ENCODE measurements at places on chromosomes 2 and 18.

DNA sequence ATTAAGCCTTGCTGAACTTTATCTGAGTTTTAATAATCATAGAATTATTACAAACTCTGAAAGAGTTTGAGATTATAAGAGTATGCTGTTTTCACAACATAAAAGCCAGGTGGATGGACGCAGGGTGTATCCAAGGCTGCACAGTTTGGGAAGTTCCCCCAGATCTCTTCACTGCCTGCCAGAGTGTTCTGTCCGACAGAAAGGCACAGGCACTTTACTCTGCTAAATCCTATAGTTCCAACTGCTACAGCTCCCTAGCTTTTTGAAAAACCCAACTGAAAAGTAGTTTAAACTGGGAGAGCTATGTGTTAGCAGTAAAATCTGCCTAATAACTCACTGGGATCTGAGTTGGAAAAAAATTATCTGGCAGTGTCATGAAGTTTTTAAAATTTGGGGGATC, 38.0 kb downstream of the MFSD6 start:
- DNase-seq: no peak

DNA sequence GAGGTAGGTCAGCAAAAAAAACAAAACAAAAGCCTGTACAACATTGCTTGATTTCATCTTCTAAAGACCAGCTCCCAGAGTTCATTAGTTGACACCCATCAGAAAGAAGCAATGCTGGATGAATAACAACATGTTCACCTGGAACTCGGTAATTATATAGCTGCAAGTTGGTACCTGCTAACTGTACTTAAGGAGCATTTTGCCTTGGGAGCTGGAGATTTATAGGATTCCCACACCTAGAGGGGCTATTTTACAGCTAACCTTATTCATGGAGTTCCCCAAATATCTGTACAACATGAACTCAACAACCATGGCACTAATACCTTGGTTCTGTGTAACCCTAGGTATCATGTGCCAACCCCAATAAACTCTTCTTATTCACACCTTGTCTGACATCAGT, 281.1 kb upstream of the NCKAP5 start:
- DNase-seq: no peak

DNA sequence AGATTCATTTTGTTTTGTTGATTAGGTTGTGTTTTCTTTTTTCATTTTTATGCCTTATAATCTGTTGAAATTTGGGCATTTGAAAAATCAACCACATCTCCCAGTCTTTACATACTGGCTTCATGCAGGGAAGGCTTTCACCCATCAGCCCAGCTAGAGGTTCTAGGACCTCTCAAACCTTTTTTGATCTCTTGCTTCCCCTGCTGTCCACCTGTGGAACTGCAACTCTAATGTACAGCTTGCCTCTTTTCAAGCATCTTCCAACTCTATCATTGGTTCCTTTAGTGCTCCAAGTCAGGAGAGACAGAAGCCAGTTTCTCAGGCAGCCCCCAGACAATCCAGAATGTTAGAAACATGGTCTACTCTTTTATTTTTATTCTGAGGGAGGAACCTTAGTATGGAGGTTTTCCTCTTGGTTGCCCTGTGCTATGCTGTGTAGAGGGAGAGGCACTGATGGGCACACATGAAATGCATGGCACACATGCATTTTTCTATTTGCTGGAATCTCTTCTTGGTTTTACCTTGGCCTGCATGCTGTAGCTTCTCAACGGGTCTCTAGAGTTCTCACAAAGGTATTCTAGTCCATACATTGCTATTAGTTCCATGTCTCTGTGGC, 107.2 kb upstream of the L3MBTL4 start:
- no peak for DNase-seq

GRCh38 chr2:3625186-3625585, 30.3 kb downstream of the COLEC11 start:
- no peak for DNase-seq

DNA sequence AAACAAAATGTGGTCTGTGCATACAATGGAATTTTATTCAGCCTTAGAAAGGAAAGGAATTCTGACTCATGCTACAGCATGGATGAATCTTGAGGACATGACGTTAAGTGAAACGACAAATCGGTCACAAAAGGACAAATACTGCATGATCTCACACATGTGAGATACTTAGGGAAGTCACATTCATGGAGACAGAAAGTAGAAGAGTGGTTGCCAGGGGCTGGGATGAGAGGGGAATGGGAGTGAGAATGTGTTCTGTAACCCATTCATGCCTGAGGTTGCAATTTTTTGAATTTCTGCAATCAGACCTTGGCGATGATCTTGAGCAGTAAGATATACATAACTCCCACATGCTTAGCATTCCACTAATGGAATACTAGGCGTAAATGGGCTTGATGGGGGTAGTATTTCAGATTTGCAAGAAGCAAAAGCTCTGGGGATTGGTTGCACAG, 22.0 kb downstream of the FHL2 start:
- DNase-seq: no peak

- no peak for DNase-seq
Measured at GRCh38 chr2:45497355-45497754, 113.7 kb downstream of the SRBD1 start.

- DNase-seq: no peak
Measured at GRCh38 chr18:13371689-13372418, 153.3 kb downstream of the LDLRAD4 start.

GRCh38 chr2:14517731-14518130, 114.8 kb upstream of the LRATD1 start:
- DNase-seq: no peak

DNA sequence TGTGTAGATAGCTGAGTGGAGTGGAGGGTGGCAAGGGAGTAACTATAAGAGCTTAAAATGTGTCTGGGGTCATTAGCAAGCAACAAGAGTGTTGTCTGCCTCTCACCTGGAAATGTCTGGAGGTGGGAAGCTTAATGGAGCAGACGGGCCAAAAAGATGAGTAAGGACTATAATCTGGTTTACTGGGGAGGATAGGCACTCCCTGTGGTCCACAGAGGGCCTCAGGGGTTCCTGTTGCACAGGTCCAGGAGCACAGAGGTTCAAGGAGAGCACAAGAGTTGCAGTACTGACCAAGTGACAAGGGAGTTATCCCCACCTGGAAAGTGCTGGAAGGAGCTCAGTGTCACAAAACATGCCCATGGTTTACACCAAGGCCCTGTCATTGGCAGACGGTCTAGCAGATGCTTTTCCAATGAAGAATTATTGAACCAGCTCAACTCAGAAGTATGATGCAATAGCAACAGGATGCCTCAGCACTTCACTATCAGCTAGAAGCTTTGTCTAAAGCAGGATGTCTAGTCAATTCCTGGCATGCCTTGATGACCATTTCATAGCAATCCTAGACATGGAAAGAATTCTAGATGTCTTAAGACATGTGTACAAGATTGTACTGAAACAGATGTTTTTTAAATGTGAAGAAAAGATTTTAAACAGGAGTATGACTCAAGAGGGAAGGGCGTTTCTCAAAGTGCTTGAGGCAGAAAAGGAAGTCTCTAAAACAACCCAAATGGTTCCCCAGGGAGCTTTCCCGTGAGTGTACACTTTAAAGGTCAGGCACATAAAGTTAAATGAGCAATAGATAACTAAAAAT, 62.9 kb upstream of the SERPINE2 start:
- DNase-seq: no peak

DNA sequence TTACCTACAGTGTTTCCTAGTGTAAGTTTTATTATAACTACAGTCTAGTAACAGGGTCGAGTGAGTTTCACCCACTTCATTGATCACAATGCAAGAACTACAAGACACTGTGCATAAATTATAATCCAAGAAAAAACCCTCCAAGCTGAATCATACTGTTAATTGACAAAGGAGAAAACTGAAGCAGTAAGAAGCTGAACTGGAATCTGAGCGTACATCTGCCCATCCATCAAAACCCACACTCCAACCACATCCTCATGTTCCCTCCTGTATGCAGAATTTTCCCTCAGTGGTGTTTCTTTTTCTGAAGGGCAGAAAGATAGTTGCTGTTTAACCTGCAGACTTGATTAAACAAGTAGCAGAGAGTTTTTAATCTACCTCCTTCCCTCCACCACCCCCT, 49.5 kb upstream of the KIDINS220 start:
- no peak for DNase-seq

DNA sequence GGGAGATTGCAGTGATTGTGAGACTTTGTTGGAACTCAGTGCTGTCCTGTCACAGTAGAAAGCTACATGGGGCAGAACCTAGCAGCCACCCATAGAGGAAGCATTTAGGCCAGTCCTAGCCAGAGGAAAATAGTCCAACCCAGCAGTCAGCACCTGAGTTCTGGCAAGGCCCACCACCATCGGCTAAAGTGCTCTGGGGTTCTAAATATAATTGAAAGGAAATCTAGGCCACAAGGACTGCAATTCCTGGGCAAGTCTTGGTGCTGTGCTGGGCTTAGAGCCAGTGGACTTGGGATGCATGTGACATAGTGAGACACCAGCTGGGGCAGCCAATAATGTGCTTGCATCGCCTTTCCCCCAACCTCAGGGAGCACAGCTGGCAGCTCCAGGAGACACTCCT, 28.9 kb upstream of the ACTR2 start:
- no peak for DNase-seq

DNA sequence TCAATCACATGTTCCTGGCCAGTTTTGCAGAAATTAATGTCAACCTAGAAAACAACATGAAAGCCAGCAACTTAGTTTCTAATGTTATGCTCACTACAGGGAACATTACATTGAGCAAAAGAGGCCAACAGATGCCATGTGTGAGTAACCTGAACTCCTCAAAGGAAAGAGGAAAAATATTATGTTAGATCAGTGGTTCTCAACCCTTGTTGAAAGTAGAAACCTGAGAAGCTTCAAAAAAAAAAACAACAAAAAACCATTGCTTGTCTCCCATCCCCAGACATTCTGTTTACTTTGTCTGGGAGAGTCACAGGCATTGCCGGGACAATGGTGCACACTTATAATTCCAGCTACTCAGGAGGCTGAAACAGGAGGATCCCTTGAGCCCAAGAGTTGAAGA, 57.7 kb downstream of the METTL4 start:
- no peak for DNase-seq

GRCh38 chr2:95276244-95276887, 2.1 kb downstream of the PROM2 start:
- DNase-seq: no peak

GRCh38 chr2:162002623-162003235, 71.3 kb downstream of the DPP4 start:
- no peak for DNase-seq

DNA sequence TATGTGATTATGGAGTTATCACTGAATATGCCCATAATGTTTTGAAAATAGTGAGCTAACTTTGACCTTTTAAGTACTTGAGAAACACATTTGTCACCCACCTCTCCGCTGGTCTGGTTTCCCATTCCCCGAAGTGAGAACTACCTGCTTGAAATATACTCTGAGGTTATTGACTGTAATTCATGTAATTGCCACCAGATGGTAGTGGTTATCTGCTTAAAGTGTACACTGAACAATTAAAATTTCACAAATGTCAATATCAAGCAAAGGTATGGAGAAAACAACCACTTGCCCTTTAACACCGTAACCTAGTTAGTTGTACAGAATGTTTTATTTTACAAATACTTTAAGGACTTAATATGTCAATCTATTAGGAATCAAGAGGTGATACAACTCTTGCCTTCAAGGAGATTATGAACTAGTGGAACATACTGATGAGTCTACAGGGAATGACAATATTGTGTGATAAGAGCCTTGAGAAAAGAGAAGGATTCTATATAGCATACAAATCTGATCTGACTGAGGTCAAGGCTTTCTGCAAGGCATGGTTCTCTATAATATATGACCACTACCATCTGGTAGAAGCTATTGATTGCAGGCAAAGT, 316.8 kb upstream of the KCNH7 start:
- peak; percentile 52 for DNase-seq

DNA sequence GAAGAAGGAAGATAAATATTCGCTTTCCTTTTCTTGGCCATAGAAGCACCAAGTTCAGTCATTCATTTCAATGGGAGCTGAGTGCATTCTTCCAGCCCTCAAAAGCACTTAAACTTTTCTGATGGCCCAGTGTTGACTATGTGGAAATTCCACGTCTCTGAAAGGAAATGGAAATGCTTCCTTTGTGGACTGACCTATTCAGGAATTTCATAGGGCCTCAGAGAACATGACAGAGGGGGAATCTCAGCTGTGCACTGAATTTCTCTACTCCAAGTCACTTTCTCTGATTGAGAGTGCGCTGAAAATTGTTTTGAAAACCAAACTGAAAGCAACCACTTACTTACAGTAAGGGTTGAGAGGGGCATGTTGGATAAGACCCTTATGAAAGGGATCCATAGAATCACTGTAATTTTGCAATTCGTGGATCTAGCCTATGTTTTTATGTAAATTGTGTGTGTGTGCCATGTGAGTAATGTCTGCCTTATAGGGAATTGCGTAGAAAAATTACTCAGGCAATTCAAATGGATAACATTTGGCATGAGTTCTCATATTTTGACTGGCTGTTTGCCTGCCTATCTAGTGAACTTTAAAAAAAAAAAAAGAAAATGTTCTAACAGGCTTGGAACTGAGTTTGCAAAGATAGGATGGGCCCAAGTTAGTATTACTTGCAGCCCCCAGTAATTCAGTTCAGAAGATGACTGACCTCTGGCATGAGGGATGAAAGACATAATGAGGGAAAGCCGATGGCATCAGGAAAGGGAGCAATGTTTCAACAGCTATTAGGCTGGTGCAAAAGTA, 437.0 kb downstream of the PTPRM start:
- DNase-seq: no peak

DNA sequence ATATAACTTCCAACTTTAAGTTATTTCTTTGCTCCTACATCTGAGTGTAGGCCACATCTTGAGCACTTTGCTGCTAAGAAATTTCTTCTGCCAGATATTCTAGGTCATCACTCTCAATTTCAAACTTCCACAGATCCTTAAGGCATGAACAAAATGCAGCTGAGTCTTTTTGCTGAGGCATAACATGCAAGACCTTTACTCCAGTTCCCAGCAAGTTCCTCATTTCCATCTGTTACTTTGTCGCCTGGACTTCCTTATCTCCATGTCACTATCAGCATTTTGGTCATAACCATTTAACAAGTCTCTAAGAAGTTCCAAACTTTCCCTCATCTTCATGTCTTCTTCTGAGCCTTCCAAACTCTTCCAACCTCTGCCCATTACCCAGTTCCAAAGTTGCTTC, 1077.3 kb upstream of the TMEFF2 start:
- no peak for DNase-seq

DNA sequence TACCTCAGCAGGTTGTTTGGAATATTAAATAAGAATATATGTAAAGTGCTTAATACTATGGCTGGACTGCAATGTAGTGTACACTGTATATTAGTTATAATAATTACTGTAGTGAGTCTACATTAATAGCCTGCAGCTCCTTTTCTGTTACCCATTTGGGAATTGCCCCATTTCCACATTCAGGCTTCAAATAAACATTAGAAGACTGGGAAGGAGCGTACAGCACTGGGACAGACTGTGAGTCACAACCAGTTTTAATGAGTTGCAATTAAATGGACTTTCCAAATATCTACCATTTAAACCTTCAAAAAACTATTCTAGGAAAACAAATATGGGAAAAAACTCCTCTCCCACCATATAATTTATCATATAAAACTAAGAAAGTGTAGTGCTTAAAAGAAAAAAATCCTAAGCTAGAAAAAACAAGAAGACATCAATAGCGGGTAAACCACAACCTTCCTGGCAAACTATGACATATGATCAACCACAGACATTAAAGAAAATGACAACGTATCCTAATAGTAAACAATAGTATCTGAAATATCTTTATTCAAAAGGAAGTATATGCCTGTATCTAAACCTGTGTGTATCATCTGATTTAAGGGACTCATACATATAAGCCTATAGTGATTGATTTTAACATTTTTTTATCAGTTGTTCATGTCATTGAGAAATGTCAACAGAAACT, 86.1 kb downstream of the TRIP12 start:
- no peak for DNase-seq

- DNase-seq: no peak
Measured at GRCh38 chr2:43191947-43192516, 34.4 kb downstream of the ZFP36L2 start.

Measured in NCI-H2227 treated with DMSO at 0.1 percent for 48 hours (cell line).